NCI-H2029 treated with DMSO at 0.1 percent for 48 hours (cell line): ENCODE measurements at places on chromosomes 2 and 18.

GRCh38 chr2:72822794-72823193, 3.0 kb downstream of the EXOC6B start:
- DNase-seq: no peak

DNA sequence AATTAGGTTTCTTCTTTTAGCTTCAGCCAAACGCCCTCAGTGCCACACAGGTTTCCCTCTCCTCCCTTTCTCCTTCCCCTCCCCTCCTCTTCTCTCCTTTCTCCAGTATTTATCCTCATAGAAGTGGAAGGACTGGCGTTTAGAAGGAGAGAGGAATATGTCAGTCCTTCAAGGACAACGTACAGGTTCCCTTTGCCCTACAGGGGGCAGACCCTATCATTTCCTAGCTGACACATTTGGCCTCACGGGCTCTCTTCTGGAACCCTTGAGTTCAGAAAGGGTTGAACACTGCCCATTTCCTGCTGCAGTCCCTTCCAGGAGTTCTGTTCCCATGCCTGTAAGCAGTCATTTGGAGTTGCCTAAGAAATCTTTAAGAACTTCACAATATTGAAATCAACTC, 46.1 kb downstream of the CDCA7 start:
- no peak for DNase-seq

- DNase-seq: no peak
These were observed 69.2 kb downstream of the RIT2 start for GRCh38 chr18:43046322-43046721.

DNA sequence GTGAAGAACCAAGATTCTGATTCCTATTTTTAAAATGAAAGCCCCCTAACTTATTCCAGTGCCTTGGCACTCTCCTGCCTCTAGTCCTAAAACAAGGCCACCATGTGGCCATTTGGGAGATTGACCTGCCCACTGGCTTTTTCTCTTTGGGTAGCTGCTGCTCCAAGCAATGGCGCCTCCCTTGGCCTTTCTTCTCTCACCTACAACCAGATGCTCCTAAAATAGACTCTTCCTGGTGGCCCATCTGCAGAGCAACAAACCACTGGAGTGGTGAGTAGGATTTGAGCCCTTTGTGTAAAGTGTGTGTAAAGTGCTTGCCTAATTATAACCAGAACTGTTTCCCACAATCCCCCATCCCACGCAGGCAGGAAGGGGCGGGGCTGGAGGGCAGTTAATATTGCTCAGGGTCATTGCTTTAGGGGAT, 114.2 kb downstream of the FHOD3 start:
- DNase-seq: no peak

GRCh38 chr2:155178921-155179320, 480.4 kb downstream of the KCNJ3 start:
- no peak for DNase-seq
